Cortex of kidney (tissue), 1 donor: ENCODE measurements at places on chromosomes 11 and 22.

DNA sequence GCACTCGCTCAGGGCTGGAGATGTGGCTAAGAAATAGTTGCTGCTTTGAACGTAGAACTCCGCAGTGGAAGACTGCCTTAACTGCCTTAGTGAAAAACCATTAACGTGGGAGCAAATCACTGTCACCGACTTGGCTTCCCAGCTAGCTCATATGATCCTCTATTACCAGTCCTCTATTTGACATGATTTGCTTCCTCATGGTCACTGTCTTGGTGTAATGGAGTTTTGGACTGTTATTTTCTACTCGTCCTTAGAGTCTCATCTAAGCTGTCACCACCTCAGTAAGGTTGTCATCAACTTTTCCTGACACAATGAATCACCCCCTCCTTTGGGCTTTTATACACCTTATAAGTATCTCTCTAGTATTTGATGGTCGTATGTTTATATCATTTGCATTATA is 167.1 kb upstream of the NARS2 start:
- no peak for DNase-seq

GRCh38 chr22:43860126-43860525 is 2.2 kb downstream of the SULT4A1 start:
- no peak for DNase-seq

DNA sequence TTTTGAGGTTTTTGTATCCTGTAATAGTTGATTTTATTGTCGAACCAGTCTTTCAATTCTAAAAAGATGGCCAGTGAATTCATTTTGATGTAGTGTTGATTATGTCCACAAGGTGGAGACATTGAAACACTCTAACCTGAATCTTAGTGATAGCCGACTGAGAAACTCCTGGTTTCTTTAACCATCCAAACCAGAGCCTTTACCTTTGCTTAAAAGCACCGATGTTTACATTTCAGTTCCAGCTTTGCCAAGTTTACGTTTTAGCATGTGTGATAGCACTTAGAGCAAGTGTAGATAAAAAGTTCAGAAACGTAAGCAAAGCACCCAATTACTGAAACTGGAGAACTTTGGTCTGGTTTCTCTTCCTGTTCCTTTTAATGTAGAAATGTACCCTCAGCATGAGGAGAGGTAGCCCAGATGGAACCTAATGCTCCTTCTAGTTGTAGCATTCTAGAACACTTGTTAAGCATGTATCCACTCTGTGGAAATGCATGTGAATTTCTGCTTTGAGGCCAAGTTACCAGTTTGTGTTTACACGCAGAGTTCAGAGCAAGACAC is 208.6 kb downstream of the DBX1 start:
- no peak for DNase-seq

GRCh38 chr11:110962921-110963320 is 250.7 kb upstream of the ARHGAP20 start:
- no peak for DNase-seq

DNA sequence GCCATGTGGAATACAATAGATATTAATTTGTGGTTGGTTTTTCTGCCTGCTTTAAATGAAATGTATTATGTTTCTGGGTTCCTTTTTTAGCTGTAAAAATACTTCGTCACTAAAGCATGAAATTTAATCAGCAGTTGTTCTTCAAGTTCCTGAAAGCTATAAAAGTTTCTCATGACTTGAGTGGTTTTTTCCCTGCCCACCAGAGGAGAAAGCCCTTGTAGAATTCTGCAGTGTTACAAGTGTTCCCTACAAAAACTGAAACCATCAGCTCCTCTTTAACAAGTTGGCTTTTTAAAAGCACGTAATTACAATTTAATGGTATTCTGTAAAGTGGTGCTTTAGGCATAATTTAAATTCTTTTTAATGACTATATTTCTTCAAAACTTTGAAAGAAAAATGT is 56.2 kb downstream of the PANX1 start:
- DNase-seq = no peak

GRCh38 chr11:67613960-67614715 is 7.4 kb downstream of the NDUFV1 start:
- no peak for DNase-seq

DNA sequence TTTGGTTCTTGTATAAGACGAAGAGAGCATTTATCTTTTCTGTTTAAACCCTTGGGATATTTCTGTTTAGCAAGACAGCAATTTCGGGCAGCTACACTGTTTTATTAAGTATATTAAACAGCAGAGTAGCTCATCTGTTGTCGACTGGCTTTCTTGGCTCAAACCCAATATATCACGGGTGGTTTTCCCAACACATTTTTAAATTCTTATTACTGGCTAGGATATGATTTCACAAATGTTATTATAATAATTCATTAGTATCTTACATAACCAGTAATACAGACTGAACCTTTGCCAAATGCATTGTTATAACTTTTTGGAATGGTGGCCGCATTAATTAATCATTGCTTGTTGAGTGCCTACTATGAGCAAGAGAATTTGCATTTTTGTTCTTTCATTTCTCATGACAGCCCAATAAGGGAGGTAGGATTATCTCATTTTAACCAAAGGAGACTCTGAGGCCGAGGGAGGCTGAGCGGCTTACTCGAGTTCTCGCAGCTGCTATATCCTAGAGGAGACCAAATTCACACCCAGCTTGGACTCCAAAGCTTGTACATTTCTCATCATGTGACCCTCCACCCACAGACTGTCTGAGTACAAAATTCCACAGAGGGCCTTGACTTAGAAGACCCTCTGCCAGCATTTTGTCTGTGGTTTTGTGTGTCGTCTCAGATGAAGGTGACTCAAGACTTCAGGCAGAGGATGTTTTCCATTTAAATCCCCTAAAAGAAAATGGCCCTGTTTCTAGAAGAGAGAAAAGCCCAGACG is 304.9 kb downstream of the NTM start:
- no peak for DNase-seq

DNA sequence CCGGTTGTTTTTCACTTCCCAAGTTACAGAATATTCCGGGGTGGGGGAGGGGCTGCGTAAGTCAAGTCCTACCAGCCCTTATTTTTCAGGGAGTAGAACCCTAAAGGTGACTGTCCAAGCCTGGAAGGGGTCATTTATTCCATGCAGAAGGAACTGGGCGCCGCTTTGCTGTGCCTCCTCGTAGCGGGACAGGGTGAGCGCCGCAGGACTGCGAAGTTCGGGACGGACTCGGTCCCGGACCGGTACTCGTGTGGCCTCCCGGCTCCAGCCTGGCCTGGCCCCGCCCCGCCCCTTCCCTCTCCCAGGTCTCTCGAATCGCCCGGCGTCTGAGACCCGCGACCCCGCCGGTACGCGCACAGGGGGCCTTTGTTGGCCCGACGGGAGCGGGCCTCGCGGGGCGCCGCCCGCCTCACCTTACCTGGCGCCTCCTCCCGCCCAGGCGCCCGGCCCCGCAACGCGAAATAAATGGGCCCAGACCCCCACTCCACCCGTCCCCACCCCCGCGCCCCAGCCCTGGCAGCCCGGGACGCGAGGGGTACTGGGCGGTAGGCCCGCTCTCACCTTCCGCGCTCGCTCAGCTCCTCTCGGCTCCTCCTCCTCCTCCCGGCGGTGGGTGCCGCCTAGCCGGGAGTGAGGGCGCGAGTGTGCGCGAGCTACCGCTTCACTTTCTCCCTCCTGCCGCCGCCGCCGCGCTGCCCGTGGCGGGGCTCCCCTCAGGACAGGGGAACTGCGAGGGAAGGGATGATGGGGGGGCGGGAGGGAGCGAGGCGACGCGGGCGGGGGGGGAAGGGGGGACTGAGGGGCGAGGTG is 698 bp downstream of the PAK1 start:
- peak; percentile 50 for DNase-seq

GRCh38 chr11:102322560-102322959 is 5.3 kb downstream of the BIRC3 start:
- DNase-seq = no peak
